ENCODE measurements at places on chromosomes 6 and 20.

DNA sequence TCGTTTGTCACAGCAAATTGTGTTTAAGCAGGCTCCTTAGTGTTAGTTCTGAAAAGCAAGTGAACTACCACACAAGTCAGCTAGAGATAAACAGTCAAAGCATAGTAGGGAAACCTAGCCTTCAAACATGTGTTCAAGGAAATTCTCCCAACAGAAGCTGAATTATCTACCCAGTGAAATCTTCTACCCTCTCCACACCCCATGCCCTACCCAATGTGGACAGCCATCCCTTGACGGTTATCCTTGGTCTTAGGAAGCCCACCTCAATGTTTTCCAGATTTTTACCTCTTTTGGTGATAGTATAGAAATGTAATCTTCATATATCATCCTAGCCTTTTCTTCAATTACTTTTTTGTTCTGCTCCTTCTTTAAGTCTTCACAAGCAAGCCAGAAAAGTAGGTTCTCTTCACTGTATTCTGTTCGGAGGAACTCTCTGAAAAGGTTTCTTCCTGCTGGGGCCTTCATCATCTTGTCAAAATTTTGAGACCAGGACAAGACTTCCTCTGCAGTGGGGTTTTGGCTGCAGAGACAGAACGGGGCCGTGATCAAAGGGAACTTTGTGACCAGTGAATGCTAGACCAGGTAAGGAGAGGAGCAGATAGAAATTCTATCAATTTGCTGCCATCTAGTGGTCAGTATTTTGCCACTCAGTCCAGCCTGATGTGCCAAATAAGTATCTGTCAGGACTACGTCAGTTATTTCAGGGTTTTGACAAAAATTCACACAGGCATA, 21.6 kb upstream of the MTRF1L start:
- peak; percentile 45 for DNase-seq

DNA sequence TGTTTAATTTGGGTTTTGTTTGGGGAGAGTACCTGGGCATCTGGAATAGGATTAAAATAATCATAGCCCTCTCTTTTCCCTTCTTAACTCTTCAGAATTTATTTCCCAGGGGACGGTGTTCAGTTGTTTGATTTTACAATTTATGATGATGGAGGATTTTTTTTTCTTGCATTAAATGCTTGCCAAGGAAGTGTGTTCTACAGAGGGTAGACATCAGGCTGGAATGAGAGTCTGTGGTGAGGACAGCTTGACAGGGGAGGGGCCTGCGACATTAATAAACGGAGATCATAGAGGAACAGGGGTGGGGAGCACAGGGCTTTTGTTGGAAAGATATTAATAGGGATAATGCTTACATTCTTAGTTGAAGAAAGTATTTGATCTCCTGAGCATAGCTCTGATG, 297.5 kb downstream of the CLIC5 start:
- no peak for DNase-seq

DNA sequence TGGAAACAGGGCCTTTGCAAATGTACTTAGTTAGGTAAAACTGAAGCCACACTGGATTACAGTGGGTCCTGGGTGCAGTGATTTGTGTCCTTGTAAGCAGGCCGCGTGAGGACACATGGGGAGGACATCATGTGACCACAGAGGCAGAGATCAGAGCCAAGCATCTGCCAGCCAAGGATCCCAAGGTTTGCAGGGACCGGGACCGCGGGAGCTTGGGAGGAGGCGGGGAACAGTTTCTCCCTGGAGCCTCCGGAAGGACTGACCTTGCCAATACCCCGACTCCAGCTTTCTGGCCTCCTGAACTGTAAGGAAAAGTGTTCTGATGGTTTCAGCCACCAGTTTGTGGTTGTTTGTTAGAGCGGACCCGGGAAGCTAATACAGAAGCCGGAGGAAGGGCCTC, 500.9 kb downstream of the PREX1 start:
- no peak for DNase-seq

DNA sequence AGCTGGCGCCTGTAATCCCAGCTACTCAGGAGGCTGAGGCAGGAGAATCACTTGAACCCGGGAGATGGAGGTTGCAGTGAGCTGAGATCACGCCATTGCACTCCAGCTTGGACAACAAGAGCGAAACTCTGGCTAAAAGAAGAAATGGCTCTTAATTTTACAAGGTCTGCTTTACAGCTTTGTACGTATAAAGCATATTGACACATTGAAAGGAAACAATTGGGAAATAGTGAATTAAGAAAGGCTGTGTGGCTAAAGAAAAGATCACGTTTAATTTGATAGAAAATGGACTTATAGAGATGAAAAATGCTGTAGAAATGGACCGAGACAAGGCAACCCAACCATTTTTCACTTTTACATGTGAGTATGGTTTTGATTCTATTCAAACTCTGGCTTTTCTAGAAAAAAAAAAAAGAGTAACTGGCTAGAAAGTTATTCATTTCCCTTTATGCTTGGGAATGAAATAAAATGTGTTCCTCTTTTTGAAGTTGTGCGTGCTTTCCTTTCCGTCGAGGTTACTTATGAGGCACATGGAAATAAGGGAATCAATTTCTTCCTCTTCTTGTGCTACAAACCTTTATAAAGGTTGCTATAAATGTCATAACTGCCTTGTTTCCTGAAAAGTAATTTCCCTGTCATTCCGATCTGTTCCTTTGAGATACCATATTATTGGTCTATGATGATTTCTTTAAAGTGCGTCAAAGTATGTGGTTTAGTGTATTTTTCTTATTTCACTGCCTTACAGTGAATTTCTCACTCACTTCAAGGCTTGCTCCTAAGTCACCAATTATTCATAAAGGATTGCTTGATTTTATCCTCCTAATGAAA, 29.4 kb downstream of the PFDN4 start:
- DNase-seq, result no peak

- no peak for DNase-seq
These were observed 61.9 kb upstream of the CITED2 start for GRCh38 chr6:139436200-139436956.

- no peak for DNase-seq
These were observed 23.0 kb downstream of the TFB1M start for GRCh38 chr6:155291291-155291690.

- DNase-seq, result no peak
These were observed 319.5 kb downstream of the CBLN4 start for GRCh38 chr20:55685841-55686240.

- no peak for DNase-seq
These were observed 603.7 kb downstream of the TENT5A start for GRCh38 chr6:81148751-81149150.

GRCh38 chr20:24102290-24102689, 113.7 kb upstream of the GGTLC1 start:
- DNase-seq, result peak; percentile 13

- no peak for DNase-seq
These were observed 31.8 kb downstream of the FITM2 start for GRCh38 chr20:44279228-44279627.

DNA sequence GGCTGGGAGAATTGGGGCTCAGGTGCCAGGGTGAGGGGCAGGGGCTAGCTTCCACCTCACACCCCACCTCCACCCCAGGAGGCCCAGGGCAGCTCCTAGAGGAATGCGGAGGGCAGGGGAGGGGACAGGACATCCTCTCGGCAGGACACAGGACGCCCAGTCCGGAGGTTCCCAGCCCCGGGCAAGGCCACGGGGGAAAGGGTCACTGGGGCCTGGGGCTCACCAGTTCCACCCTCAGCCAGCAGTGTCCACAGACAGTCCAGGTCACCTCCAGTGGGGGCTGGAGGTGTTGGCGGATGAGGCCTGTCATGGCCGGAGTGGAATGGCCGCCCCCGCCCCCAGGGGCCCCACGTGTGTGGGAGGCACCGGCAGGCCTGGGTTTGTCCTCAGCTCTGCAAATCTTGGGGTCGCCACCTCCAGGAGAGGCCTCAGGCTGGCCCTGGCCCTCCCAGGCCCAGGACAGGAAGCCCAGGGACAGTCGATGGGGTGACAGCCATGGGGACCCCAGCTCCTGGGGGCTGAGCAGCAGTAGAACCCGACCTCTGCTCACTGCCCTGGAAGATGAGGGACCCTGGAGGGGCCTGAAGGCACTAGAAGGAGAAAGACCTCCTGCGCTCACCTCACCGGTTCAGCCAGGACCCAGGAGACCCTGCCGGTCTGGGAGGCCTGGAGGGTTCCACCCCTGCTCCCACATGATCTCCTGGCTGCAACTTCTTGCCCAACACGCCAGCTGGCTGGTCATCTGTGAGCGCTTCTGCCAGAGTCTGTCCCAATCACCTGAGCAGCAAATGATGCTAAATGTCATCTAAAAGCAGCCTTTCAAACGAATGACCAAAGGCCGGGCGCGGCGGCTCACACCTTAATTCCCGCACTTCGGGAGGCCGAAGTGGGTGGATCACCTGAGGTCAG, 13.0 kb upstream of the ABHD16B start:
- no peak for DNase-seq

GRCh38 chr6:89413006-89413400, 930 bp upstream of the RRAGD start:
- no peak for DNase-seq

DNA sequence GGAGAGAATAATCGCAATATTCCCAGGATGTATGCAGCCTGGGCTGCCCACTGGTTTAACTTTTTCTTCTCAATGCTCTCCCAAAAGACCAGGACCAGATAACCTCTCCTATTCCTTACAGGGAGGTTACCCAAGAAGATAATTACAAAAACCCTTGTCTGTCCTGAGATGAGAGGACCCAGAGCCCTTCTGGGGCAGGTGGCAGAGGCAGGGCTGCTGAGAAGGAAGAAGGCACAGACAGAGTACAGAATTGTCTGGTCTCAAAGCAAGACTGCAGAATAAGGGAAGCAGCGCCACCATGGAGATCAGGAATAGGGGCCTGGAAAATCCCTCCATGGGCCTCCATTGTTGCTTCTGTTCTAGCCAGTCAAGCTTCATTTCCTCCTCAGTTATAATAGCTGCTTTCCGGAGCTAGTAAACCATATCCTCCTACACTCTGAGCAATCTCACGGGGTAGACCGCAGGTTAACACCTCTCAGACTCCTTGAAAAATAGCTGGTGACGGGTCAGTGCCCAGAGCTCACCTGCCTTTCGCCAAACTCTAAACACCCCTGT, 463 bp upstream of the HLA-DMB start:
- peak; percentile 43 for DNase-seq

- DNase-seq, result no peak
These were observed 158.1 kb downstream of the DTNBP1 start for GRCh38 chr6:15504581-15505350.

GRCh38 chr6:142339968-142340658, 38.3 kb downstream of the ADGRG6 start:
- DNase-seq, result no peak

GRCh38 chr6:71453371-71453706, 164.7 kb downstream of the OGFRL1 start:
- DNase-seq, result no peak

GRCh38 chr20:60507087-60507694, 549.0 kb downstream of the CDH26 start:
- DNase-seq, result no peak

- no peak for DNase-seq
These were observed 122.9 kb upstream of the SLC22A23 start for GRCh38 chr6:3579652-3580175.

DNA sequence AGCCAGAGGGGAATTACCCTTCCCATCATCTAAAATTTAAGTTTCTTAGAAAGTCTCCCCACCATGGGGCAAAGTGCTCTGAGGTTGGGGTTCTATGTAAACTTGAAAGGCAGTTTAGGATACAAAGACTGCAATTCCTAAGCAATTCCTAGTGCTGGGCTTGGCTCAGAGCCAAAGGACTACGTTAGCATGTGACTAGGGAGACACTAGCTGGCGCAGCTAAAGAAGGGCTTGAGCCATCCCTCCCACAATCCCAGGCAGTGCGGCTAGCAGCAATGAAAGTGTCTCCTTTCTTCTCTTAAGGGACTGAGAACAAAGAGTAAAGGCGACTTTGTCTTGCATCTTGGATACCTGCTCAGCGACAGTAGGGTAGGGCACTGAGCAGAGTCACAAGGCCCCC, 306.6 kb upstream of the FKBP1C start:
- DNase-seq, result no peak

- no peak for DNase-seq
These were observed 15.4 kb upstream of the OPN5 start for GRCh38 chr6:47766445-47766844.

DNA sequence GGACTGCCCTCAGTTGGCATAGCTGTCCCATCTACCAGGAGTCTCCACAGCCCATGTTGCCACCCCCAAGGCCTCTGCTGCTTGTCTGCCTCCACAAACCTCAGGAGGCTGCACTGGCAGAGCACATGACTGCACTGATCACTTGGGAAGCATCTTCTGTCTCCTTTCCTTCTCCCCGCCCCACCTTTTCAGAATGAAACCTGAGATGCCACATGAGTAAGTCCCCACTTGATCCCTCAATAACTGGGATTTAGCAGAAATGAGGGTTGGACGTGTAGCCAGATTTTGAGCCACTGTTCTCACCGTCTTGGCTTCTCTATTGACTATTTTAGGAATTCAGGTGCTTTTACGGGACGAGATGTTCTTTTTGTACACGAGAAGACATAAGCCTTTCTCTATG, 328.4 kb downstream of the CDC5L start:
- no peak for DNase-seq

DNA sequence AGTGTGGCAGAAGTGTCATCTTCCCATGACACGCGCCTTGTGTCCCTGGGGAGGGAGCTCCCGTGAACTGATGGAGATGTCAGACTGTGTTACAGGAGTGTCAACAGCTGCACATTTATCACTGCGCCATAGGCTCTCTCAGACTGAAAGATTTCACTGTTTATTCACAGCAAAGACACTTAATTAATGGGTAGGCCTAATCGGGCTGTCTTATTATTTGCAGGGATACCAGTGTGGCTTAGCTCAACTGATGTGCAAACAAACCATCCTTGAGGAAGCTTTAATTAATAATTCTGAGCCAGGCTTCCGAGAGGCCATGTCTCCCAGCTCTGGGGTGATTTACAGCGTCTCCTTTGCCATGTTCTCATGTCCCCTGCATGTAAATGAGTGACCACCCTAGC, 771.0 kb downstream of the QKI start:
- DNase-seq, result no peak

- no peak for DNase-seq
These were observed 30.9 kb upstream of the NEDD9 start for GRCh38 chr6:11263291-11263775.

- DNase-seq, result no peak
These were observed 29.7 kb upstream of the ENPP1 start for GRCh38 chr6:131778169-131778568.

DNA sequence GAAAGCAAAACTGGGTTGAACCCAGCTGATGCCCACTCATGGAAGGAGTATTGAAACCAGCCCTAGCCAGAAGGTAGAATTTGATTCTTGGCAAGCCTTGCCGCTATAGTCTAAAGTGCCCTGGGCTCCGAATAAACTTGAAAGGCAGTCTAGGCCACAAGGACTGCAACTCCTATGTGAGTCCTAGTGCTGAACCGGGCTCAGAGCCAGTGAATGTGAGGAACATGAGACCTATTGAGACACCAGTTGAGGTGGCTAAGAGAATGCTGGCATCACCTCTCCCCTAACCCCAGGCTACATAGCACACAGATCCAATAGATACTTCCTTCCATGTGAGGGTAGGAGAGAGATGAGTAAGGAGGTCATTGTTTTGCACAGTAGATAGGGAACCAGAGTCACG, 3.5 kb upstream of the DEFB110 start:
- no peak for DNase-seq

- no peak for DNase-seq
These were observed 1633.9 kb downstream of the GRIK2 start for GRCh38 chr6:103027271-103027931.

All from stimulated activated CD4-positive, alpha-beta T cell treated with anti-CD3 and anti-CD28 coated beads, Interleukin-12 subunit alpha, Interleukin-12 subunit beta, amount 100 ng/mL, for 48 hours (primary cell).